ENCODE measurements at places on chromosomes 3 and 15.
A peak's percentile ranks its signal among the peaks of the same experiment; 100 is the strongest.

- H3K27me3 ChIP-seq, result no peaks in the 10 kb centered on the region
- H3K4me3 ChIP-seq, result no peak overlapping the region
- DNase-seq, result no peak
- no peaks in the 10 kb centered on the region for H3K36me3 ChIP-seq
- no peak overlapping the region for H3K27ac ChIP-seq
Measured at GRCh38 chr3:15180042-15180611, 25.9 kb upstream of the CAPN7 start.

DNA sequence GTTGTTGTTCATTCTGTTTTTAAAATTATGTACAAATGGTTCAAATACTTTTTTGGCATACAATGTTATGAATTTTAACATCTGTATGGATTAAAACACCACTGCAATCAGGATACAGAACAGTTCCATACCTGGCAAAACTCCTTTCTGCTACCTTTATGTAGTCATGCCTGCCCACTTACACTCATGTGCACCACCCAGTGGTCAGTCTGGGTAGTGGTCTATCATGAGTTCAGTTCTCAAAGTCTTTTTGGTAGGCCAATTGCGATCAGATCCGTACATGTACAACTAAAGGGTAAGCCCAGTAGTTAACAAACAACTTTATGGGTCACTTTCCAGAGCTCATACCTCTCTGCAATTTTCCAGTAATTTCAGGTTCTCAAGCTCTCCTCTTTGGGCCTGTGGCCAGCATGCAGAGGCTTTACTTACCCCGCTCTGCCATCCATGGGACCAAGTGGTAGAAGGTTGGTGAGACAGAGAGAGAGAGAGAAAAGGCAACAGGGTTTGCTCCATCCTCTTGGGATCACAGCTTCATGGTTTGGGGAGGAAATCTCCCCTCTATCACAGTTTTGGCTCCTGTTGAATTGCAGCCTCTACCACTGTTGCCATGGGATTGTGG lies 63.9 kb upstream of the FAM98B start:
- no peak overlapping the region for H3K4me3 ChIP-seq
- H3K27ac ChIP-seq, result no peak overlapping the region
- no peaks in the 10 kb centered on the region for H3K4me1 ChIP-seq
- no peaks in the 10 kb centered on the region for H3K27me3 ChIP-seq

- H3K27me3 ChIP-seq, result no peaks in the 10 kb centered on the region
- no peak overlapping the region for H3K27ac ChIP-seq
- peak overlapping the region; percentile 58 for H3K4me3 ChIP-seq
Measured at GRCh38 chr3:195906865-195907683, 1.3 kb downstream of the TNK2 start.

DNA sequence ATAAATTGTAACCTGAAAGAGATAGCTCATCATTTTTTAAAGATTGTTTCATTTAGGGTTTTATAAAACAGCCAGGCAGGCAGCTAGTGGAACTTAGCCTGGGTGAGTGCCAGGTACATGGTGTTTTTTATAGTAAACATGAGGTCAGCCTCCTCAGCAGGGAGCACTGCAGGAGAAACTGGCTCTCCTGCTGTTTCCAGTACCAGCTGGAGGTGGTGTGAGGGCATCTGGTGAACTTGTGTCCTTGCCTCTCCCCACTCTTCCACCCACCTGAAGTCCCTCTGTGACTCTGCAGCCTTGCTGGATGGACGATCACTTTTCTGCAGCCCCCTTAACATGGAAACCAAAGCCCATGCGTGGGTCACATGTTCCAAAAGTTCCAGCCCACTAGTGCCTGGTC lies 128.4 kb downstream of the FAM174B start:
- H3K27me3 ChIP-seq, result no peaks in the 10 kb centered on the region
- H3K36me3 ChIP-seq, result no peaks in the 10 kb centered on the region
- H3K4me3 ChIP-seq, result no peak overlapping the region
- peaks cover 9% of the 10 kb centered on the region for H3K4me1 ChIP-seq
- no peak overlapping the region for H3K27ac ChIP-seq

DNA sequence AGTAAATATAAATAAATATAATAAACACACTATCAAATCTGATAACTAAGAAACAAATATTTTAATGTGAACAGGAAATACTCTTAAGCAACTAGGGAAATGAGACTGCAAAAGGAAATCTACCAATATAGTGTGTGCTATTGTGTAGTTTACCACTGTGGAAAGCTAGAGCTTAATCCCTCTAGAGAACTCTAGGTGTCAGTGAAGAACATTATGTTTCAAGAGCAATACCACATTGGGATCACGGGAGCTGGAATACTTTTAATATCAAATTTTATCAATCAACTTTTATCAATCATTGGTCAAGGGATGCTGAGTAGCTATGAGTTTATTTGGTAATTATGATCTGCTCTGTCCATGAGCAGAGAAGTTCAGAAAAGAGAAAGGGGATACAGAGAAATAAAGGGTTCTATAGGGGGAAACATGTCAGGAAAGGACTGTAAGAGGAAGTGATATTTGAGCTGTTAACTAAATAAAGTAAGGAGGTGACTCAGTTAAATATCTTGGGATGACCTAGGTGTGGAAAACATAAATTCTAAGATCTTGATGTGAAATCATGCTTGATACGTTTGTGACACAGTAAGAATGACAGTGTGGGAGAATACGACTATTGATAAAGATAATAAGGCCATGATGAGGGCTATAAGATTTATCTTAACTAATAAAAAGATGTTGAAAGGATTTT lies 762.2 kb upstream of the ALCAM start:
- H3K27me3 ChIP-seq, result no peaks in the 10 kb centered on the region
- H3K27ac ChIP-seq, result no peak overlapping the region
- no peaks in the 10 kb centered on the region for H3K4me1 ChIP-seq
- no peaks in the 10 kb centered on the region for H3K36me3 ChIP-seq
- DNase-seq, result no peak
- H3K4me3 ChIP-seq, result no peak overlapping the region

DNA sequence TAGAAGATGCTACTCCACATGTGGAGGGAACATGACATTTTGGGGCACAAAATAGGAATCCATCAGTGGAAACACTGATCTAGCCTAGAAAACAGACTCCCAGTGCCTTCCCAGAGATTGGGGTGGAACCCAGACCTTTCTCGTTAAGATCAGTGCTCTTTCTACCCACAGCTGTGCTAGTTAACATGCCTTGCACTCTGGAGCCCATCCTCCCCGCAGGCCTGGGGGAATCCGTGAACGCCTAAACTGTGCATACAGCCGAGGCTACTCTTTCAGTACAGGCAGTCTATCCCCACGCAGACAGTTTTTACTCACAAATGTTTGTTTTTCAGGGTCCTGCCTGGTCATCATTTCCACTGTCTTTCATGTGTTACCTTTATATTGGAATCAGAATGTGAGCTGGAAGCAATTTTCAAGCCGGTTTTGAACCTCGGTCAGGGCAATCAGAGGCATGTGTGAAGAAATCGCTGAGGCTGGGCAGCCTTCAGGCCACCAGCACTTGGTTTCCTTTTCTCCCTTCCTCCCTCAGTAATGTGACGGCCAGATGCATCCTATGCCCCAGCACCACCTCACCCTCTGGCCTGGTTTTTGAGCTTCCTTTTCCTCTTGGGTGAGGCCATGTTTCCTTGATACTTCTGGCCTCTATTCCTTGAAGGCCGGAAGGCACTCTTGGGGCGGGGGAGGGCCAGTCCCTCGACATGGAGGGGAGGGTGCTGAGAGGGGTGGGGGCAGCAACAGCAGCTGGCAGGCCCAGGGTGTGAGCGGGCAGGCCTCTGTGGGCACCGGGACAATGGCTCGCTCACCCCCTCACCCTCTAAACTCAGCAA lies 123.6 kb upstream of the GALNT15 start:
- H3K4me3 ChIP-seq, result no peak overlapping the region
- no peaks in the 10 kb centered on the region for H3K4me1 ChIP-seq
- H3K36me3 ChIP-seq, result no peaks in the 10 kb centered on the region
- H3K27me3 ChIP-seq, result no peaks in the 10 kb centered on the region
- no peak for DNase-seq
- peak overlapping the region; percentile 16 for H3K27ac ChIP-seq

- no peak overlapping the region for H3K4me3 ChIP-seq
- no peaks in the 10 kb centered on the region for H3K27me3 ChIP-seq
- H3K4me1 ChIP-seq, result no peaks in the 10 kb centered on the region
- H3K36me3 ChIP-seq, result no peaks in the 10 kb centered on the region
Measured at GRCh38 chr3:35677797-35678196, 38.5 kb downstream of the ARPP21 start.

GRCh38 chr3:145015253-145015652 lies 1043.6 kb downstream of the DIPK2A start:
- no peak overlapping the region for H3K4me3 ChIP-seq
- H3K4me1 ChIP-seq, result no peaks in the 10 kb centered on the region
- DNase-seq, result peak; percentile 32
- no peaks in the 10 kb centered on the region for H3K27me3 ChIP-seq
- H3K27ac ChIP-seq, result no peak overlapping the region

GRCh38 chr3:186937017-186937875 lies 6.9 kb downstream of the ST6GAL1 start:
- H3K27me3 ChIP-seq, result no peaks in the 10 kb centered on the region
- H3K4me3 ChIP-seq, result no peak overlapping the region
- no peaks in the 10 kb centered on the region for H3K36me3 ChIP-seq
- H3K4me1 ChIP-seq, result peaks cover 3% of the 10 kb centered on the region
- no peak for DNase-seq

DNA sequence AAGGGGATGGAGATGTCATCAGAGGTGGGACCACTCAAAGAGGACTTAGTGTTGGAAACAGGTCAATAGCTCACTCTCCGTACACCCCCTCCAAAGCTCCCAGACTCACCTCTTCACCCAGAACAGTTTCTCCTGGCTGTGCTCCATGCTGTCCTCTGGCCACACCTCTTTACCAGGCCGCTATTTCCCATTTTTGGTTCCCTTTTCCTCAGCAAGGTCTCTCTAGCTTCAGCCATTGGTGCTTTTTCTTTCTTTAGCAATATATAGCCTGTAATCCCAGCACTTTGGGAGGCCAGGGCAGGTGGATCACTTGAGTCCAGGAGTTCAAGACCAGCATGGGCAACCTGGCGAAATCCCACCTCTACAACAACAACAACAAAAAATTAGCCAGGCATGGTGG lies 123.6 kb upstream of the SMAD3 start:
- peaks cover 18% of the 10 kb centered on the region for H3K4me1 ChIP-seq
- DNase-seq, result no peak
- no peak overlapping the region for H3K27ac ChIP-seq

- no peaks in the 10 kb centered on the region for H3K27me3 ChIP-seq
- H3K27ac ChIP-seq, result no peak overlapping the region
- H3K4me3 ChIP-seq, result no peak overlapping the region
Measured at GRCh38 chr15:98455904-98456303, 192.4 kb upstream of the IGF1R start.

- H3K4me3 ChIP-seq, result no peak overlapping the region
- H3K27ac ChIP-seq, result no peak overlapping the region
- no peaks in the 10 kb centered on the region for H3K27me3 ChIP-seq
- no peaks in the 10 kb centered on the region for H3K36me3 ChIP-seq
- no peak for DNase-seq
- H3K4me1 ChIP-seq, result no peaks in the 10 kb centered on the region
Measured at GRCh38 chr3:28089527-28089897, 151.9 kb upstream of the CMC1 start.

DNA sequence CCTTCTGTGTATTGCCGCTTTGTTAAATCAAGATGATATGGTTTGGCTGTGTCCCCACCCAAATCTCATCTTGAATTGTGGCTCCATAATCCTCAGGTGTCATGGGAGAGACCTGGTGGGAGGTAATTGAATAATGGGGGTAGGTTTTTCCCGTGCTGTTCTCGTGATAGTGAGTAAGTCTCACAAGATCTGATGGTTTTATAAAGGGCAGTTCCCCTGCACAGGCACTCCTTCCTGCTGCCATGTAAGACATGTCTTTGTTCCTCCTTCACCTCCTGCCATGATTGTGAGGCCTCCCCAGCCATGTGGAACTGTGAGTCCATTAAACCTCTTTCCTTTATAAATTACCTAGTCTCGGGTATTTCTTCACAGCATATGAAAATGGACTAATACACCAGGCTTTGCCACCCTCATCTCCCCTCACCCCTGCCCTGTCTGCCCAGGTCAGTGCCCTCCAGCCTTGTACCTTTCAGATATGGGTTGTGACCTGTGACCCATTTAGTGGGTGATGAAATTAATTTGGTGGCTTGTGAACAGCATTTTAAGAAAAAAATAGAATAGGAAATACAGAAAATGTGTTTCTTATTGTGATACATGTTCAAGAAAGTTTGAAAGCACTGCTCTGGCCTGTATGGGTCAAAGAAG lies 56.1 kb upstream of the MCF2L2 start:
- H3K4me1 ChIP-seq, result peaks cover 8% of the 10 kb centered on the region
- no peak for DNase-seq
- no peak overlapping the region for H3K27ac ChIP-seq
- no peaks in the 10 kb centered on the region for H3K36me3 ChIP-seq
- H3K27me3 ChIP-seq, result no peaks in the 10 kb centered on the region

DNA sequence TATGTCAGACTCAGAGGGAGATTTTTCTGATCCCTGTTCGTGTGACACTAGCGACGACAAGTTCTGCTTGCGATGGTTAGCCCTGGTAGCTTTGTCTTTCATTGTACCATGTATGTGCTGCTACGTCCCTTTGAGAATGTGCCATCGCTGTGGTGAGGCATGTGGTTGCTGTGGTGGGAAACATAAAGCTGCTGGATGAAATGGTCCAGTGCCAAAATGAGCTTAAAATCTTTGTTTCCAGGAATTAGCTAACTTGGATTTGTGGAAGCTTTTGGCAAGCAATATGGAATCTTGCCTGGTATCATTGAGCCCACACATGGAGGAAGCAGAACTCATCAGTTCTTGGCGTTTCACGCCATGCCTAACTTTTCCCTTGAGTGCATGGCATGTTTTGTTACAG lies 98.8 kb downstream of the SPRED1 start:
- H3K4me3 ChIP-seq, result no peak overlapping the region
- no peaks in the 10 kb centered on the region for H3K4me1 ChIP-seq
- peak; percentile 10 for DNase-seq
- no peak overlapping the region for H3K27ac ChIP-seq
- peaks cover 7% of the 10 kb centered on the region for H3K36me3 ChIP-seq

DNA sequence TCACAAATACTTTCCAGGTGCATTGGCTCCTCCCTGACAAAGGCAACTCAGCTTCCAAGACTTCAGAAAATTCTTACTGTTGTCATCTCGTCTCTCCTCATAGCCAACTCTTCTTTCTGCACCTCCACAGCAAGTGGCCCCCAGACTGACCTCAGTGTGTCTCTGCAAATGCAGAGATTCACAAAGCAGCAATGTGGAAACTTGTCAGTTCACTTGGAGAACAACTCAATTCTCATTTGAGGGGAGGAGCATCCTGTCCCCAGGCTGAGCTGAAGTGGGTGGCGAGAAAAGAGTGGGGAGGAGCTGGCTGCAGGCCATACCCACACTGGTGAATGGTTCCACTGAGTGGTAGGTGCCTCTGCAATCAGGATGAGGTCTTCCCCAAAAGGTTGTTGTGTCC lies 248.7 kb upstream of the IL12A start:
- DNase-seq, result no peak
- no peak overlapping the region for H3K4me3 ChIP-seq
- no peaks in the 10 kb centered on the region for H3K4me1 ChIP-seq
- H3K36me3 ChIP-seq, result no peaks in the 10 kb centered on the region

GRCh38 chr15:70976851-70977250 lies 84.2 kb downstream of the LRRC49 start:
- peaks cover 8% of the 10 kb centered on the region for H3K36me3 ChIP-seq
- H3K27ac ChIP-seq, result no peak overlapping the region
- H3K4me3 ChIP-seq, result no peak overlapping the region
- no peaks in the 10 kb centered on the region for H3K4me1 ChIP-seq

- H3K4me3 ChIP-seq, result no peak overlapping the region
- no peaks in the 10 kb centered on the region for H3K36me3 ChIP-seq
- no peak overlapping the region for H3K27ac ChIP-seq
- no peak for DNase-seq
Measured at GRCh38 chr15:51837792-51838251, 8.4 kb downstream of the TMOD3 start.

- H3K4me1 ChIP-seq, result no peaks in the 10 kb centered on the region
- DNase-seq, result no peak
- no peak overlapping the region for H3K4me3 ChIP-seq
- H3K36me3 ChIP-seq, result no peaks in the 10 kb centered on the region
- H3K27me3 ChIP-seq, result no peaks in the 10 kb centered on the region
Measured at GRCh38 chr3:60696428-60697125, 554.7 kb downstream of the FHIT start.
